Caco-2 (cell line): ENCODE measurements at places on chromosomes 5 and 9. TPM values are rescaled to one million over a fixed set of nuclear protein-coding genes. Genes with fewer than 3 reads are reported as not detected.

Gene LCN6
- total RNA-seq, result not detected in 2 replicates

- H3K36me3 ChIP-seq, result no peaks in the 10 kb centered on the region
- no peaks in the 10 kb centered on the region for H3K4me1 ChIP-seq
- no peaks in the 10 kb centered on the region for H3K27me3 ChIP-seq
These were observed 233.6 kb downstream of the SAXO1 start for GRCh38 chr9:18799428-18799827.

Gene PGM5
- 4.2 and 6.5 TPM in 2 replicates for total RNA-seq

DNA sequence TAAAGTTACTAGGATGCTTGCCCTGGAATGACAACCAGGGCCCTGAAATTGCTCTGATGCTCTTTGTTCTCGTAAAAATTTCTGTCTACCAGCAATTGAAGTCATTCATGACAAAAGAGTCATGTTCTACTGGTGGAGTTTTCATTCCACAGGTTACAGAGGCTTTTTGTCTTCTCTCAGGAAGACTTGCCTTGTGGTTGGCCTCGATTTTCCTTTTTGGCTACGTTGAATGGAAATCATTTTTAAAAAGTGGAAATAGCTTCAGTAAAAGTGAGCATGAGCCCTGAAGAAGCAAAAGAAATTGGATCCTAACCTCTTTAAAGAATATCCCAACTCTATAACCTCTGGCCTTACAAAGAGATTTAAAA, 255.2 kb downstream of the AOPEP start:
- H3K4me3 ChIP-seq, result no peak overlapping the region
- H3K27ac ChIP-seq, result no peak overlapping the region
- no peaks in the 10 kb centered on the region for H3K27me3 ChIP-seq
- no peak for DNase-seq

DNA sequence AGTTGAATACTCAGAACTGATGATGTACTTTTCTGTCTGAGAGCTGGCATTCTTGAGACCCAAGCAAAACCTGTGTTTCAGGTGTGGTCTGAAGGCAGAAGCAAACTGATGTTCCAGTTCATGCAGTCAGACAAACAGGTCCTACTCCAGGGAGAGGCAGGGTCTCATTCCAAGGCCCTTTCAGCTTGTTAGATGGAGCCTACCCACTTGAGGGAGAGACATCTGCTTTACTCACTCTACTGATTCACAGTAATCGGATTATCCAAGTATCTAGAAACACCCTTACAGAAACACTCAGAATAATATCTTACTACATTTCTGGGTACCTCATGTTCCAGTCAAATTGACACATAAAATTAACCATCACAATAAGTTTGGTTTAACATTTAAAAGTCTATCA, 207.8 kb downstream of the KDM4C start:
- no peak overlapping the region for H3K4me3 ChIP-seq
- no peaks in the 10 kb centered on the region for H3K36me3 ChIP-seq
- no peaks in the 10 kb centered on the region for H3K27me3 ChIP-seq

- H3K27me3 ChIP-seq, result no peaks in the 10 kb centered on the region
- H3K4me3 ChIP-seq, result no peak overlapping the region
- no peaks in the 10 kb centered on the region for H3K4me1 ChIP-seq
- no peak overlapping the region for H3K27ac ChIP-seq
- H3K36me3 ChIP-seq, result no peaks in the 10 kb centered on the region
- no peak for DNase-seq
These were observed 47.5 kb downstream of the RASGRF2 start for GRCh38 chr5:81007637-81008027.

DNA sequence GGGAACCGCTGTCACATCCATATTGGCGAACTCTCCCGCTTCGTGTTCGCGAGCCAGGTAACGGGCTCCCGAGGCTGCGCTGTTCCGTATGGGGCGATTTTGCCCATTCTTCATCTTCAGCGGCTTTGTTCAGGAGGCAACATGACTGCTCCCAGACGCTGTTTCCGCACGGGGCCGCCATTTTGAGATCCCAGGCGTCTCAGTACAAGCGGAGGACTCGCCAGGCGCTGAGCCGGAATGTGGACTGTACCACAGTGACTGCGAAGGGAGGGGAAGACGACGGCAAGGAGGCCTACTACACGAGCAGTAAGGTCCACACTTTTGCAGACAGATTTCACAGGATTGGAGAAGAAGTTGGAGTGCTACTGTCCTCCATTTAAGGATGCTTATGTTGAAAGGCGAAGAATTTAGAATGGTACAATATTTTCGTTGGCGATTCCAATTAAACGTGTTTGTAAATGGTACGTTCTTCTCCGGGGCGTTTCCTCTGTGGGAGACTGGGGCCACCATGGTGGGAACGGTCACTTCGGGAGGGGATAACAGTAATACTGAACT, 41.6 kb upstream of the ZNF300 start:
- H3K27ac ChIP-seq, result no peak overlapping the region
- H3K4me1 ChIP-seq, result no peaks in the 10 kb centered on the region
- no peak for DNase-seq
- H3K36me3 ChIP-seq, result no peaks in the 10 kb centered on the region

DNA sequence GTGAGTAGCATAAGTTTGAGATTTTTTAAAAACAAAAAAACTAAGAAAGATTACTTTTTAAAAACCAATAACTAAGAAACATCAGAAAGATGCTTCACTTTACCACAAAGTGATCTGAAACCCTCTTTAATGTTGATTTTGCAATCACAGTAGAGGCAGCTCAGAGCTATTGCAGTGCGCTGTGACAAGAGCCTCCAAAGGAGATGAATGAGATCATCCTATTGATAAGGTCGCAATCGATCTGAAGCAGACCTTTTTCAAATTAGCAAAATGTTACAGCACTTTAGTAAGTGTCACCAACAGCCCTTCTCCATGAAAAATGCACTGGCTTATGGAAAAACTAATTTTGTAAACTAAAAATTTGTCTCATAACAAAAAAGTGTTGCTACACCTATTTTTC, 284.6 kb upstream of the EFNA5 start:
- no peaks in the 10 kb centered on the region for H3K4me1 ChIP-seq
- H3K4me3 ChIP-seq, result no peak overlapping the region
- H3K36me3 ChIP-seq, result no peaks in the 10 kb centered on the region
- no peak for DNase-seq
